ENCODE measurements at places on chromosomes 4 and X.

DNA sequence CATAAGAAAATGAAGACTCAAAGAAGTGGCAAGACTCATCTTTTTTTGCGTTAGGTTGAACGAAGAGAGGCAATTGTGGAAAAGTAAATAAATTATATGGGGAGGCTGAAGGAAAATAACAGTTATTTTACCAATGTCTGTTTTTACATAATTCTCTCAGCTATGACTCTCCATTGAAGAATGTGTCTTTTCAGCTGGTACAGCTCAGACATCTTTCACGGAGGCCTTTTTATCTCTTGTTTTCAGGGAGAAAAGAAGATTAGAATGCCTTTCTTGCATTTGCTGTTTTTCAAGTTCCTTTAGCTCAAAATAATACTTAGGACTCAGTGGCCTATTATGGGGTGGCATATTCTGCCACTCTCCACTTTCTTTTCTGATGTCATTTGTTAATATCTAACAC, 153.0 kb downstream of the ADAM29 start:
- DNase-seq: no peak

DNA sequence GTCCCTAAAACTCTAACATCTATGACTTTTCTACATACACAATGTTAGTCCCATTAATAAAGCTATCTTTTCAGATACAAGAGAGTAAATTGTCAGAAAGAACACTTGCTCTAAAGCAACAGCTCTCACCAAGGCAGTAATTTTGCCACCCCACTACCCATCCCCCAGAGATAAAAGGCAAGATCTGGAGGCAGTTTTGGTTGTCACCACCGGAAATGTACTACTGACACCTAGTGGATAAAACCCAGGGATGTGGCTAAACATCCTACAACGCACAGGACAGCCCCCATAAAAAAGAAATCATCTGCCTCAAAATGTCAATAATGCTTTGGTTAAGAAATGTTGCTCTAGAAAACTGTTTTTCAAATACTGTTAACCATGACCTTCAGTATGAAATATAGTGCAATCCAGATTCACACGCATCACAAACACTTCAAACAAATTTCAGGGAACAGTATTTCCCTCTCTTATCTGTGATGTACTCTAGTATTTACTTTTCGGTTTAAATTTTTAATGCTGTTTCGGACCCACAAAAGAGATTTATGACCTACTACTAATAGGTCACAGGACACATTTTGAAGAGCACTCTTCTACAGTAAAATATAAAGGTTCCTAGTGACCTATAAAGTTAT, 5.1 kb downstream of the FBXL5 start:
- no peak for DNase-seq

DNA sequence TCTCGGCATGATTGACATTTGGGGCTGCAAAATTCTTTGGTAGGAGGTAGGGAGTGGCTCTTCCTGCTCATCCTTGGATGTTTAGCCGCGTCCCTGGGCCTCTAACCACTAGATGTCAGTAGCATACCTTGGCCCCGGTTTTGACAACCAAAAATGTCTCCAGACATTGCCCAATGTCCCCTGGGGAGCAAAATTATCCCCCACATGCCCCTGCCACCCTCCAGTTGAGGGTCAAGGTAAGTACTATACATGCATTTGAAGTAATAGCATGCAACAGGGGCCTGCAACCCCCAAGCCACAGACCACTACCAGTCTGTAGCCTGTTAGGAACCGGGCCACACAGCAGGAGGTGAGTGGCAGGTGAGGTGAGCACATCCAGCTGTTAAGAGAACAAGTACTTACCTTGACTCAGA, 17.6 kb upstream of the KIAA1210 start:
- DNase-seq: no peak

DNA sequence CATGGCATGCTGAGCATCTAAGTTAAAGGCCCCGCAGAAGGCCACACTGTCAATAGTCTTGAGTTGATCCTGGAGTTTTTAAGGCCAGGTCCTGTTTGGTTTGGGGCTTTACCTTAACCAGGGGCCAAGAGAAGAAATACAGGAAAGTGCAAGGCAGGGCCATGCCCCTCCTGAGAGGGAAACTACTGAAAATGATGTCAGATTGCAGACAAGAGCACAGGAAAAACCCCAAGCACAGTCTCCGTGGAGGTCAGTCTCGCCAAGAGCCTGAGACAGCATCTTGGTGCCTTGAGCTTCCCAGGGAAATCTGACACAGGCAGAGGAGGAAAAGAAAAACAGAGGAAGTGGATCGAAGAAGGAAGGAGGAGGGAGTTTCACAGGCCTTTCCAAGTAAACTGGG, 32.2 kb upstream of the GATB start:
- no peak for DNase-seq

DNA sequence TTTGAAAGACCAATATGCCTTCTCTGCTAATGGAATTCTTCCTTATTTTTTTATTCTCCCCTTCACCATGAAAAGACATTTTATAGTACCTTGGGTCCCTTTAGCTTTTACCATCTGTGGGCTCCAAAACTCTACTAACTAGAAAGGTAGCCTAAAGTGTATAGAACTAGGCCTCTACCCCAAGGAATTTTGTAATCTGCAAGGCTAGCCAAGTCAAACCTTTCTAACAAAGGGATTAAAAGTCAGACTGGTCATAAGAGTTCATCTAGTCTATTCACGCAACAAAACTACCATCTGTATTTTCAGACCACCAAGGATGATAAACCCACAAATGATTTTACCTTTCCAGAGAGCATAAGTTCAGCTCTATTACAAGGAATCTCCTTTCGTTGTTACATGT, 189.5 kb upstream of the DCAF8L1 start:
- DNase-seq: no peak

GRCh38 chr4:173782660-173783059, 252.6 kb upstream of the HAND2 start:
- DNase-seq: no peak

DNA sequence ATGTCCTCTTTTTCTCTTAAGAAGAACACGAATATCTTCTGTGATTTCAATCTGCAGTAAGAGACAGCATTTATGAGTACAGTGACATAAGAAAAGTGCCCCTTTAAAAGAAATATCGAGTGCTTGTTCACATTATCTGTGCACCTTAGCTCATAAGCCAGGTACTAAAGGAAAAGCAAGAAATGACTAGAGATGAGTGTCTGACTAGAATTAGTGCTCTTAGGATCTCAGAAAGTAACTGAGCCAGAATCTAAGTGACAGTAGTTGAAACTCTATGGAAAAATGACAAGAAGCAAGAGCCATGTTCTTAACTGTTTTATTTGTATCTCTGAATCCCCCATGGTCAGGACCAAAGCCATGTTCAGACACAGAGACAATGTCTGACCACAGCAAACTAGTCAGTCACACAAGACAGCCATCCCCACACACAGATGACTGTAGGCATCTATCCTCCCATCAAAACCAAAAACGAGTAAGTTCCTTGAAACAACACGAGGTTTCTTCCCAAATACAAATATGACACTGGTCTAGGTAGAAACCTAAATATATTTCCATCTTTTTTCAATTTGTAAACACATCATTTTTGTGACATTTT, 36.8 kb downstream of the ACSL4 start:
- no peak for DNase-seq

DNA sequence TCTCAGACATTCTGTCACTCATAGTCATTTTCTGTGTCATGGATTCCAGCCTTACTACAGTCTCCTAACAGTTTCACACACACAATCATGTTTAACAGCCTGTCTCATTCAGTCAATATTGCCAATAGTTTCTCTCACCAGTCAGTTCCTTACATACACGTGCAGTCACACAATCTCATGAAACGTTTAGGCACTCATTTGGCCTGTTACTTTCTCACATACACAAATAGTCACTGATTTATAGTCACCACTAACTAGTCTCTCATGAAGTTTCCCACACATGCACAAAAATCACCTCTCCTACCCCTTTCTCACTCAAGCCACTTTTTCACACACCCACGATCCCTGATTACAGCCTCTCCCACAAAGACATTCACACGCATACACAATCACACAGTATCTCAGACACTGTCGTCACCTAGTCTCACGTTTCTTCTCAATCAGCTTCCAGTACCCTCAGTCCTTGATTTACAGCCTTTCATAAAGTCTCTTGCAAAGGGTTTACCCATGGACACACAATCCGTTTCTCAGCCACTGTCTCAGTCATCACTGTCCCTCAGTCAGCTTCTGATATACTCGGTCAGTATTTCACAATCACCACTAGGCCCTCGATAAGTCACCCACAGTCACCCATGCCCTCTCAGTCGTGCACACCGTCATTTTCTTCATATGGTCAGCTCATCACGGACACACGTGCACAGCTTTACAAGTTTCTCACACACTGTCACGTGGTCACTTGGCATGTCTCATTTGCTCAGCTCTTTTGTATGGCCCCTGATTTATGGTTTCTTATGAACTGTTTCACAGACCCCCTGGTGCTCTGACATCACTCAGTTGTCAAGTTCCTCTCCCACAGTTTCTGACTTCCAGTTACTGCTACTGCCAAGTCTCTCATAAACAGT, 4.2 kb upstream of the CFP start:
- no peak for DNase-seq

GRCh38 chrX:139930916-139931645, 1.8 kb downstream of the ATP11C start:
- no peak for DNase-seq
